Anterior cingulate cortex (tissue), 58 donors: ENCODE measurements at places on chromosomes 12 and 14.

DNA sequence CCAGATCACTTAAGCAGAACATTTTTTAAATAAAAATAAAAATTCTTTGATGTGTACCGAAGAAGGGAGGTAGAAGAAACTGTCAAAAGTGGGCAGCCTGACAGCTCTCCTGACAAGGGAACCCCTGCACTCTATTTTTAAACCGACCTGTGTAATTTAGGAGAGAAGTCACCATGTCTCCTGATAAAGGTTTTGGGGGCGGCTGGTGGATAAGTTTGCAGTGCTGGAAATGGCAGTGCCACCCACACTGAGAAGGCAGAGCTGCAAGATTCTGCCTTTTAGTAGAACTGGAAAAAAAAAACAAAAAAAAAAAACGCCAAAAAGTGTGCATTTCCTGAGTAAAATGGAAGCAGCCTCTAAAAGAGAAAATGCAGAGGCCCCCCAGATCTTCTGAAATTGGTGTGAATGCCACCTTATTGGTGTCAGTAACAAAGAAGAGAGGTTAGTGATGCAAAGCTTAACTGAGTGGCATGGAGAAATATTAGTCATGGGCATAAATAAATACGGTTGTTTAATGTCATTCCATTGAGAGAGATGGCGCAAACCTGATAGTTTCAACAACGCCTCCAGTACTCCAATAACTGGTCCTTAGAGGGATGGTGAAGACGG lies 24.7 kb downstream of the DUSP6 start:
- DNase-seq: no peak

DNA sequence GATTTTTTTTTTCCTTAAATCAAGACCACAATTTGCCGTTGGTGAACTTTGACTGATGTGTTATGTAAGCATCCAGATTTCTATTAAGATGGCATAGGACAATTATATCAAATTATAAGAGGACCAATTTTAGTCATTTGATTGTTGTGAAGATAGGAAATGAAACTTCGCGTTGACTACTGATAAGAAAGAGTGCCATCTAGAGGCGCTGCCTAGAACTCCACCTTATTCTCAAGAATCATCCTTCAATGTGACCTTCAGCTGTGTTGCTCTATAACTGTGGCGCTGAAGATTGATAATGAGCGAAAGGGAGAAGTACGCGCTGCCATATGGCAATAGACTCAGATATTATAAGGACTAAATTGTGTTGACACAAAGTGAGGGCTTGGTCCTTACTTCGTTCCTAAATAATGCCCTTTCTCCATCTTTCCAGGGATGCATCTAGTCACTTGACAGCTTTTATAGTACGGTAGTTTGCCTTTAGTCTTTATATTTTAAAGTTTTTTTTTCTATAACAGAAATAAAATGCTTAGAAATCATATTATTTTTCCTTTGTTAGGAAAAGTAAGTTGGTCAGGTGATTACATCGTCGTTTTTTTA lies 350.8 kb upstream of the STXBP6 start:
- DNase-seq: no peak

- no peak for DNase-seq
Observed at GRCh38 chr14:76541594-76542219, 165.8 kb downstream of the ESRRB start.

GRCh38 chr12:48105867-48106680 lies at the start of gene SENP1:
Gene SENP1, minus strand, starts transcription at chr12:48106079. Its CDS starts 4,607 bp downstream, at chr12:48101472.
- peak; percentile 90 for DNase-seq

GRCh38 chr12:19453961-19454360 lies 14.7 kb downstream of the AEBP2 start:
- no peak for DNase-seq

- no peak for DNase-seq
Observed at GRCh38 chr14:100042286-100042685, 22.9 kb upstream of the EVL start.

- no peak for DNase-seq
Observed at GRCh38 chr14:31926123-31926522, 151.0 kb upstream of the ARHGAP5 start.

DNA sequence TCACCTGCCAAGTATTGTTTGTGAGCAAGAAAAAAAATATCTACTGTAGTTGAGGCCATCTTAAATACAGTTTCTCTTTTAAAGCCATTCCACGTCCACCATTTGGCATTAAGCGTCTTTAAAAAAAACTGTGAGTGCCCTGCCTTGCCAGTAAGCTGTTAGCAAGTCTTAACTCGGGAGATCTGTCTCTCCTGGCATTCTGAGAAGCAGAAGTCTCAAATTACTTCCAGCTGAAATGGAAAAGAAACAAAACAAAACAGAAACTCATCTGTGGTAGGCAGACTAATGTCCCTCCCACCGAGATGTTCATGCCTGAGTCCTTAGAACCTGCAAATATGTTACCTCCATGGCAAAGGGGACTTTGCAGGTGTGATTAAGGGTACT lies 126.2 kb downstream of the CRADD start:
- no peak for DNase-seq

GRCh38 chr12:31818623-31819268 lies 89.9 kb upstream of the AMN1 start:
- DNase-seq: no peak

DNA sequence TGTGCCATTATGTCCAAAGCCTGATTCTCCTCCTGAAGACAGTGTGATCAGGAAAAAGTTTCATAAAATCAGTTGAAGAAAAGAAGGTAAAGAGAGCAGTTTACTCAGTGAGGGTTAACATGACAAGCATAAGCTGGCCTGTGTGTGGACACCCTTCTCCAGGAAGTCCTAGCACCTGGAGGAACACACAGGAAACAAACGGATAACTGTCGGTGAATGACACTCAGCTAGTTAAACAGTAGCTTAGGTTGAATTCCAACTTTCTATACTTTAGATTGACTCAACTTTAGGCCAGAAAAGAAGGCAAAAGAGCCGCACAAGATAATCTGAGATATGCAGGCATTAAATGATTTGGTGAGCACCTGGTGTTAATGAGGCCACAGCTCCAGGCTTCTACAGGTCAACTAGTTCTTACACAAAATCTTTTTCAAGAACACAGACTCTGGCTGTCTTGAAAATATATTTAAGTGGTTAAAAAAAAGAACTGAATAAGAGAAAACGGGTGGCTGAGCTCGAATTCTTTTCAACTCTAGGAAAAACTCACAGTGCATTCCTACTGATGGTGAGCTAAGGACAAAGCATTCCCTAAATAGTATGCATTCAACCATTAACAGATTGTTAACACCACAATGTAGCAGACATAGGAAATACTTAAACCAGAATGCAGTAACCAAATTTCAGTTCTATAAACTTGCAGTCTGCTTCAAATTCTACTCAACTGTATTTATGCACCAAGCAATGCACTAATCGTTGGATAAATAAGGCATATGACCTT lies 56.9 kb upstream of the TSPAN8 start:
- DNase-seq: no peak

- no peak for DNase-seq
Observed at GRCh38 chr12:70849265-70849960, 71.1 kb downstream of the PTPRR start.

DNA sequence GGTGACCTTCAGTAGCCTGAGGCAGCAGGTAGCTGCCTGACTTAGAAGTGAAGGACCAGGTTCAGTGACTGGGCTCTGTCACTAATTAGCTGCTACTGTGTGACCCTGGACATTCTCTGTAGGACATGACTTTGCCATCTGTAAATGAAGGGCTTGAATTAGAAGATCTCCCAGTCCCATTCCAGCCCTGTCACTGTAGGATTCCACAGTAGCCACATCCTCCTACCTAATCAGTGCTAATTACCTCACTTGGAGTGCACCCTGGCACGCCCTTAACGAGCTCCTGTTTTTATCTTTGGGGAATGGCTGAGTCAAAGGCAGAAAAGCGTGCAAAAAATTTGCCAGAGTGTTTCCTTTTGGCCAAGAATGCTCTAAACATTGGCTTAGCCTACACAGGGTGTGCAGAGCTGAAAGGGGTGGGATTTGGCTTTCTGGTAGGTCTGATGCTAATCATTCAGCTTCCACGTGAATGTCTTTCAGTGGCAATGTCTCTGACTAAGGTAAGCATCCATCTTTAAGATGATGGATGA lies 6.8 kb downstream of the NTF3 start:
- DNase-seq: no peak

- DNase-seq: no peak
Observed at GRCh38 chr12:31627456-31628054, 31.9 kb upstream of the ETFBKMT start.

GRCh38 chr14:93047661-93048060 lies 68.1 kb downstream of the ITPK1 start:
- no peak for DNase-seq

DNA sequence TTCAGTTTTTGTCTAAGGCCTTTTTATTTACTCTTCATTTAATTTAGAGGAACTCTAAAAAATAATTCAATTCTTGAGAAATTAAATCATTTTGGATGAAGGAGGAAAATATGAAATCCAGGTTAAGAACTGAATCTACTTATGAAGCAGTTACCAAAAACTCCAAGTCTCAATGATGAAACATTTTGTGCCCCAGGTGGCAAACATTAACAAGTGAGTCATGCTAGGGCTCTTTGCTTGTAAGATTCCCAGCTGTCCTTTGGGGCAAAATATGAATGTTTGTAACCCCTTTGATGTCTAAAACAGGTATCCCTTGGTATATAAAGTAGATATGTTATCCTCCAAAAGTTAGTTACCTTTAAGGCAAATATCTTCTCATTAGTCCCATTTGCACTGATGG lies 202.4 kb downstream of the NEDD1 start:
- DNase-seq: no peak

GRCh38 chr12:26264215-26264838 lies 69.0 kb downstream of the SSPN start:
- DNase-seq: no peak

- DNase-seq: no peak
Observed at GRCh38 chr14:75230140-75230792, 48.4 kb upstream of the FOS start.

- DNase-seq: no peak
Observed at GRCh38 chr14:98183556-98183955, 1088.4 kb downstream of the BCL11B start.

- DNase-seq: no peak
Observed at GRCh38 chr12:23197266-23197665, 572.3 kb downstream of the ETNK1 start.

DNA sequence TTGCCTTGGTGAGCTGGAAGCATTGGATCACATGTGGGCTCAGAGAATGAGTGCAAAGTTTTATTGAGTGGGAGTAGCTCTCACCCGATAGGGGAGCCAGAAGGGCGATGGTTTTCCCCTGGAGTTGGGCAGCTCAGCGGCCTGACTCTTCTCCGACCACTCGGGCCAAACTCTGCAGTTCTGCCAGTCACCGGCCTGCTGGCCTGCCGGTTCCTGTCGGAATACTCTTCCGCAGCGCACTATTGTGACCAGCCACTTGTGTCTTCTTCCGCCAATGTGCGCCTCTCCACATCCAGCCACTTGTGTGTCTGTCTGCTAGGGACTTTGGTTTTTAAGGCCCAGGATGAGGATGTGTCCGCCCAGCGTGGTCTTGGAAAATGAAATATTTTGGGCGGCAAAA lies 43.5 kb upstream of the PRKD1 start:
- DNase-seq: no peak

- no peak for DNase-seq
Observed at GRCh38 chr12:45933504-45933903, 56.9 kb downstream of the SCAF11 start.

GRCh38 chr12:130765186-130765659 lies 49.1 kb upstream of the RIMBP2 start:
- no peak for DNase-seq

DNA sequence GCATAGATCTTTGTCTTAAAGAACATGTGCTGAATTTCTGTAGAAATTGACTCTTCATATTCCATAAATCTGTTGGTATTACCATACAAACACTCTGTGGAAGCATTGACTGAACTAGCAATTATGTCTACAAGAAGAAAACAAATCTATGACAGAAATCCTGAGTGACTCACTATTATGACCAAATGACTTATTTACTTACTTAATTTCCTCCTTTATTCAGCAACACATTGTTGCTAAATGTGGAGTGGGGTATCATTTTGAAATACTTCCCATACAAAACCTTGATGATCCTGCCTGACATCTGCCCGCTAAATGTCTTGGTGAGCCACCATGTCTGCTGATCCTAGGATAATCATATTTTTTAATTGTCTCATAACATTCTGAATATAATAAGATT lies 99.1 kb upstream of the SLCO1C1 start:
- DNase-seq: no peak

DNA sequence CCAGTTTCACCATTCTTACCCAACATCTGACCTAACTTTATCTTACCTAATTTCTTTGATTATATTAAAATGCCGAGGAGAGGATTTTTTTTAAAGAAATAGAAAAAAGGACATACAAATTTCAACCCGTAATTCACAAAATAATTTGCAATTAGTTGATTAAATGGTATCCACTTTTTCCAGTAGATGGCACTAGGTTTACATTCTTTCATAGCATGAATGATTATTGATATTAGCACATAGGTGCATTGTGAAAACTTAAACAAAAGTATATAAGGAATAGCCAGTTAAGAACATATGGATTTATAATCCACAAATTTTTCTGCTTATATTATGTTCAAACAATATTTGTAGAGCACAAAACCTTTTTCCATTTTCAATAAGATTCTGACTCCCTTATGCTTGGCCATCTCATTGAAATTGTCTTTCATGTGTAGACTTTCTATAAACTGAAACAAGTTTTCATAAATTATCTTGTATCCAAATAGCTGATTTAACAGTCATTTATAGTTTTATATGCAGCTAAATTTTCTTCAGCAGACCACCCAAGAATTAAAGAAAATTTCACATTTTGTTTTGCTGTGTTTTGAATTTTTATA lies 35.3 kb downstream of the MSRB3 start:
- no peak for DNase-seq

DNA sequence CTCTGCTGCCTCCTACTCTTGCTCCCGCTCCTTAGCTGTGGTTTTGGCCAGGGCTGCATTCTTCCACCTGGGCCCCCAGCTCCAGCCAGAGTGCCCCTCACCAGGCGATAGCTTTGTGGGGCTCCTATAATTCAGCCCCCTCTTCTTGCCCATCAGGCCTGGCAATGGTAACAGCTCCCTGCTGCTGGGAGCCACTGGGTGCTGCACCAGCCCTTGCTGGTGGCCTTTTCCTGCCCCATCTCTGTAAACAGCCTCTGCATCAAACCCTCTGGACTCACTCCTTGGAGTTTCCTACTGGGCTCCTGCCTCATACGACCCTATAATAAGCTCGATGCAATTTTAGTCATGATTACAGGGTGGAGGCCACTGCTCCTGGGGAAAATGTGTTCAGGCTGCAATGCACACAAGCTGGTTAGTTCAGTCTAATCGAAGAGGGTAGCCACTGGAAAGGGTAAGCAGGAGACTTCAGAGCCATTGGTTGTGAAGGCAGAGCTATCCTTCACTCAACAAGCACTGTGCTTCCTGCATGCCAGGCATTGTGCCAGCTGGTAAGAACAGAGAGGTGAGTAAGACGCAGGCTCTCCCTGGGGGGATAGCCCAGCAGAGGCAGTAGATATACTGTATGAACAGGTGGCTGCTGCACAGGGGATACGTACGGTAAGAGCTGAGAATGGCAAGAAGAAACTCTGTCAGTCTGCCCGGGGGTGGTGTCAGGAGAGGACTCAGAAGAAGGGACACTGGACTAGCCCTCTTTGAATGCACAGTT lies 24.7 kb downstream of the CLMN start:
- DNase-seq: no peak

GRCh38 chr14:37584211-37585100 lies 10.6 kb downstream of the FOXA1 start:
- no peak for DNase-seq
